Epithelial cell of esophagus (primary cell): ENCODE measurements at places on chromosomes 6 and 20.

DNA sequence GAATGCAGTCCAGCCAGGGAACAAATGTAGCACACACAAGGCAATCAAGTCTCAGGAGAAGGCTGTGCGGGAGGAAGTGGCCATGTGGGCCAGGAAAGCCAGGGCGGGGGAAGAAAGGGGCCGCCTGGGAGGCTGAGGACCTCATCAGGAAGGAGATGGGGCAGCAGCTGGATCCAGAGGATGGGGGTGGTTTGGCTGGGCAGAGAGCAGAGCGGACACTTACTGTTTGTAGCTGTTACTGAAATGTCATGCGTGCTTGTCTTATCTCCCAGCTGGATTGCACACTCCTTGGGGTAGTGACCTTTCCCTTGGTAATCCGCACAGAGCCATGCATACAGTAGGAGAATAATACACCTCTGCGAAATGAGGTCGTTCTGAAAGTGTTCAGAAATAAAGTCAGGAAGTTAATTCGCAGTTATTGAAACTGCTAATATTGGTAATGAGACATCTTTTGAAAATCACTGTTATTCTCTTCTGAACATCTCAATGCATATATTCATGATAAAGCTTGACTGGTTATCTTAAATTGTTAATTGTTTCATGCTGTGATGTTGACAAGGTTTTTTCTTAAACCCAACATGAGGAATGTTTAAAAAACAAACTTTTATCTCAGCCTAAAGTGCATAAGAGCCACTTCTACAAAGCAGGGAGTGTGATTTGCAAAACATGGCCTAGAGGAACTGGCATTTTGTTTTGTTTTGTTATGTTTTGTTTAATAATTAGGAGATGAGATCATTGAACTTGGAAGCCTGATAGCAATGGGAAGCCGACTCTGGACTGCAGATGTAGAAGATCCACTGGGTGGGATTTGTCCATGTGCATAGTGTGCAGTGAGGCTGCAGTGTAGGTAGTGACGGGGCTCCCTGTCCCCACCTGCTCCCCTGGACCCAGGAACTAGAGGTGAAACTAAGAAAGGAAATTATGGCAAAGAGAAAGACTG lies 18.0 kb upstream of the MAP3K4 start:
- no peak for DNase-seq

DNA sequence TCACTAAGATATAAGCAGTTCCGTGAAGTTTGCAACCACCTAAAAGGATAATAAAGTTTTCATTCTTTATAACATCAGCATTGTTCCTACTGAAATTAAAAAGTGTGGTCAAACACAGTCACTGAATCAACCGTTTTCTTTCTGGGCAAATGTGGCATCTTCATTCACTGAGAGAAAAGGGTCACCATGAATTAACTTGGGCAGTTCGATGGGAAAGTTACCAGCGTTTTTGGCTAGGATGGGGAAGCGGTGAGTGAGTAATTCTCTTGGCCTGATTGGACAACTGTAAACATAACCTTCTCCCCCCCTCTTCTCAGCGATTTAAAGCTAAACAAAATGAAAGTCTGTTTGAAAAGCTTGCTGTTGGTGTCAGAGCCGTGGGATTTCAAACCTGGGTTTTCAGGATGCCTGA lies 181.8 kb downstream of the SASH1 start:
- DNase-seq = no peak

DNA sequence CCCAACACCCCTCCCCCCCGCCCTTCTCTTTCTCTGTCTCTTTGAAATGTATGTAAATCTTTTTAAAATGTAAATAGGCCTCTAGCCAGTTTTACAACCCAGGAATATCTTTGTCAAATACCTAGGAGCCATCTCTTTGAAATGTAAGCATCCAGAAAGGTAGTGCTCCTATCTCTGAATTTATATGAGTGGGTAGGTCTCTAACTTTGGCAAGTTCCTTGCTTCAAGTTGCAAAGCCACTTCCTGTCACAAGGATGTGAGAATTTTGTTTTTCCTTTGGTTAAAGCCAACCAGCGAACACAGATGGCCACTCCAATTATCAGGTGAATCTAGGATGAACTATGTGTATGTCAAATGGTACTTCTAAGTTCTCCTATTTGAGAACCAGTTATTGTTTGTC lies 6.2 kb upstream of the DEFB132 start:
- DNase-seq = no peak

- DNase-seq = no peak
These were observed 1.4 kb downstream of the C6orf15 start for GRCh38 chr6:31110825-31111582.

- no peak for DNase-seq
These were observed 83.4 kb upstream of the XRN2 start for GRCh38 chr20:21219686-21220085.

DNA sequence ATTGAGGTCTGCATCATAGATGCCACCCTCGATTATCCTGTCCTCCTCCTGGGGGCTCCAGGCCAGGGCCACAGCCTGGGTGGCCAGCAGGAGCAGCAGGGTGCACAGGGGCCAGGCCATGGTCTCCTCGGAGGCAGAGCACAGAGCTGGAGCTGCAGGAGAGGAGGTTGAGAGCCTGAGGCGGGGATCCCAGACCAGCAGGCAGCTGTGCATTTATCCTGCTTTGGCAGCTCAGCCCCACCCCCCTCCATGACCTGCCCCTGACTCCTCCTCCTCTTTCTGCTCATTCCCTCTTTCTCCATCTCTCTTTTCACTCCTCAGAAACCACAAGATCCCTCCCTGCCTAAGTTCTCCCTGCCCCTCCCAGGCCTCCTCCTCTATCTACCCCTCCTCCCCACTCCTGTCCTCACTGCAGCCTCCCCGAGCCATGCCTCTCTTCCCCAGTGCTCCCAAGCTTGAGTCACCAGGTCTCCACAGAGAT lies at the start of gene CST2:
CST2 (minus strand) TSS at position 189 of the 481 bp plus-strand sequence; CDS start at position 120, 69 bp downstream.
- no peak for DNase-seq

DNA sequence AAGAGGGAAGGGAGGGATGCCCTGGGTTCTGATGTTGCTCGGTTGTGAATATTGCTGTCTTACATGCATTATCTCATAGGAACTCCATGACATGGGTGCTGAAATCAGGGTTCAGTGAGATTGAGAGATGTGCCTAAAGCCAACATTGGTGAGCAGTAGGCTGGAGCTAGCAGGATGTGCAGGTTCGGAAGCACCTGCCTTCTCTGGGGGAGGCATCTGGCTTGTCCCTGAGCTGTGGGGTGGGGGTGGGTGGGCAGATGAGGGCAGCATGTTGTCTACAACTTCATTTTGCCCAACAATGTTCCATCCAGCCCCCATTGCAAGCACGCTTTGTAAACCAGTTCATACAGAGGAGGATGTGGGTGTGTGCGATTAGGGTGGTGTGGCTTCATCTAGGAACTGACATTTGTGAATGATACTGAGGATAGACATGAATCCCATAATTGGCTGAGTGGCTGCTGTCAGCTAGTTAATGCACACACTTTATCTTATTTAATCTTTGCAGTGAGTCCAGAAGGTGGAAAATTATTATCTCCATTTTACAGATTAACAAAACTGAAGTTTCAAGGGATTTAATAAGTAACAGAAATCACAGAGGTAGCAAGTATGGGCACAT lies 119.4 kb downstream of the SYNDIG1 start:
- no peak for DNase-seq

DNA sequence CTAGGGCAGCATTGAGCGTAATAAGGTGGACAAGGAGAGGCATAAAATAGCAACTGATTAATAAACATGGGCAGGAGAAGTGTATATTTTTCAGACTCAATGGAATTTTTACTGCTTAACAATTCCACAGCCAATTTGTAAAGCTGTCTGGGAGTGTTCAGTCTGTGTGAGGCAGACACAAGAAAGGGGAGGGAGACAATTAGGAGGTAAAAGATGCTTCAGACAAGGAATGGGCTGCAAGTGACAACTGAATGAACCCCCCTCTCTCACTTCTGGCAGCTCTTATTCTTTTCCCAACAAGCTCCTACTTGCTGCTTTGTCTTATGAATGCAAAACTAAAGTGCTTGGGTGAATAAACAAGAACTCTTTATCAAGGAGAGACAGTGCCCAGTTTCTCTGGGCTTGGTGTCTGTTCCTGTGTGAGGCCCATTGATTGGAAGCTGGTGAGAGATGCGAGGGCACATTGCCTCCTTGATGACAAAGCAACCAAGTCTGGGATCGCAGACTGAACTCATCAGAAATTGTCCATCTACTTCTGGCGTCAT lies 575.3 kb downstream of the RNF144B start:
- no peak for DNase-seq

GRCh38 chr20:34891166-34892062 lies 15.0 kb downstream of the ACSS2 start:
- peak; percentile 94 for DNase-seq

DNA sequence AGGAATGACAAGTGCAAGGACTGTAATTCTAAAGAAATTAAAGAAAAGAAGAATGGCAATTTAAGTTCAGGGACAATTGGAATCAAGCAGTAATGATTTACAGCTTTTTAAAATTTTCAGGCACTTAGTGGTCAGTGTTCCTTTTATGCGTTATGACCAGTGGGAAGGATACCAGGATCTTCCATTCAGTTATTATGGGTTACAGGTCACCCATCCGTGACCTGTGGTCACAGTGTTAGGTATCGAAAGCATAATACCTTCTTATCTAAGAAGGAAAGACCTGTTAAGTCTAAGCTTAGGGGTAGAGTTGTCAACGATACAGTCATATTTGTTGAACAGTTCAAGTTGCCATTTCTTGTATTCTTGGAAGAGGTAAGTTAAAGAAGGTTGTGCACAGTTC lies 253.8 kb downstream of the LAMA2 start:
- no peak for DNase-seq

- no peak for DNase-seq
These were observed 74.6 kb downstream of the HMGN3 start for GRCh38 chr6:79159846-79160245.

GRCh38 chr6:23910420-23910819 lies 215.6 kb upstream of the NRSN1 start:
- no peak for DNase-seq

DNA sequence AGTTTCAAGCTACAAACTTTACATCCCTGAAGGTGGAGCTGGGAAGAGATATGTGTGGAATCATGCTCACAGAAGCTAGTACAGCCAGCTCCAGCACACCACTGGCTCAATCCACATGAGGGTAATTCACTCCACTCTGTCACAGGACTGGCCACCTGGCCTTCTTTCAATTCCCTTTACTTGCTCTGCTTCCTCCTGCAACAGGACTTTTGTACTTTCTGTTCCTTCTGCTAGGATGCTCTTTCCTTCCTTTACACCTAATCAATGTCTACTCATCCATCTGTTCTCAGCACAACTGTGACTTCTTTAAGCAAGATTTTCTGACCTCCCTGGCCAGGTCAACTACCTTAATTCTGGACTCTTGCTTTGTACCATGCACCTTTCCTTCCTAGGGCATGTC lies 39.4 kb upstream of the MYB start:
- no peak for DNase-seq

GRCh38 chr6:1228754-1229191 lies 83.1 kb upstream of the FOXQ1 start:
- DNase-seq = no peak

DNA sequence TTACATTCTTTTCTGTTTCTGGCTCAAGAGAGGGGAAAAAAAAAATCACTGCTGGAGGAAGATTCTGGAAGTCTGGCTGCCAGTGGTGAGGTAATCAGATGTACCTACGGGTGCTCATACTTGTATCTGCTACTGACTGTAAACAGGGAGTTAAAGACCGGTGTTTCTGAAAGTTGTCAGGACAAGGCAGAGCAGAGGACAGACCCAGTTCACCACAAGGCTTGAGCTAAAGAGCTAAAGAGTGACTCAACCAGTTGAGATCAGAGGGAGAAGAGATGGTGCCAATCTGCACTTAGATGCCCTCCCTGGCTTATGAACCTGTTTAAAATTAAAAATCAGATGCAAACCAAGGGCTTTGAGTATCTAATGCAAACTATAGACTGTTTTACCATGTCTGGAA lies 55.4 kb downstream of the CEP162 start:
- DNase-seq = no peak

- DNase-seq = peak; percentile 86
These were observed 344.2 kb downstream of the RFPL4B start for GRCh38 chr6:112691289-112691688.

DNA sequence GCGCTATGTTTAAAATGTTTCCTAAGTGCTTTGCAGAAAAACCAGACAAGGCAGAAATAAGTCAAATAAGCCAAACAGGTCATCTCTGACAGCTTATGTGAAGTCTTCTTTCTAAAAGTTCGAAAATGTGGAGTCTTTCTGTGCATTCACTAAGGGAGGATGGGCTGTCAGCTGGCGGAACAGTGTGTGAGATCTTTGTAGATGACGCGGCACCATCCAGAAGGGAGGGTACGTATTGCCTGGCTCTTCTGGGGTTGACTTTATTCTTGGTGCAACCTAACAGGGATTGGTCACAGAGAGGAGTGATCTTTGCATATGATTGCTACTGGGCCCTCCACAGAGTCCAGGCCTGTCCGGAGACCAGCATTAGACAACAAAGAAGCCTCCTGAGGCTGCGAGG lies 114.5 kb upstream of the EDN1 start:
- DNase-seq = no peak

DNA sequence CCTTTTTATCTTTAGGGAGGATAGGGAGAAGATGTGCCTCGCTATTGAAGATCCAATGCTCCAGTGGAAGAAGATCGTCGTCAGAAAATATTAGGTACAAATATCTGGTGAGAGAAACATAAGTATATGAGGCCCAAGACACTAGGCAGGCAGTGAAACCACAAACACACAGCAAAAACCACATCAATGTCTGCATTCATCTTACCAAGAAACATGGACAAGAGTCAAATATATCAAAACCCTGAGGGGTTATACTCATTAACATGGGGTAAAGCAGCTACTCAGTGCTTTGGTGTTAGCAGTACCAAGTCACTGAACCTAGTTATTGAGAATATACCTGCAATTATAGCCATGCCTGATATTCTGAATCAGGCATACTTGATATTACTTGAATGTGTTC lies 101.4 kb upstream of the FAM184A start:
- no peak for DNase-seq

DNA sequence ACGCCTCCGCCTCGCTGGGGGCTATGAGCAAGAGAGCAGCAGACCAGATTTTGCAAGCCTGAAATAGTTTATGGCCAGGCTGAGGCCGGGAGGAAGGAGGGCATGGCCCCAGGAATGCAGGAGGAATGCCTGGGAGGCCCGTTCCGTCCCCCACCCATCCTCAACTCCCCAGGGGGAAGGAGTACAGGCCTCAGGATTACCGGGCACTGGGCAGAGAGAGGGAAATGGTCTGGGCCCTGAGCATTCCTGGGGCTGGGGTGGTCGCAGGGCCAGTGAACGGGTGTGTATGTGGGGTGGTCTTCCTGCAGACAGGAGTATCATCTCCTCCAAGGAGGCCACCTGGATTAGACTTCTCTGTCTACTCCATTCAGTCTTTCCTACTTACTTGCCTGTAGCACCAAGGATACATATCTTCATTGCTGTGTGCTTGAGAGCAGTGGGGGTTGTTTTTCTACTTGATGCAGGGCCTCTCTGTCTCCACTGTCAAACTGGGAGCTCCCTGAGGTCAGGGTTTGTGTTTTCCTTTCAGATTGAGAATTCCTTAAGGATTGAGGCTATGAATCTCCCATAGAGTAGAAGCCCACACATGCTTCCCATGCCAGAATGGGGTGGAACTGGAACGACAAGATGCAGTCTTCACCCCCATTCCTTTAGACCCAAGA lies 81.3 kb downstream of the VEGFA start:
- no peak for DNase-seq

GRCh38 chr6:25640891-25641290 lies 11.1 kb upstream of the SCGN start:
- DNase-seq = no peak

- DNase-seq = no peak
These were observed 90.5 kb upstream of the PAX1 start for GRCh38 chr20:21614980-21615379.
